Activated naive CD4-positive, alpha-beta T cell treated with anti-CD3 and anti-CD28 coated beads, Interleukin-2, amount 50 U/mL, for 16 hours (primary cell): ENCODE measurements at places on chromosomes 3 and 15.

GRCh38 chr3:171388527-171388926, 71.7 kb downstream of the TNIK start:
- DNase-seq = no peak

DNA sequence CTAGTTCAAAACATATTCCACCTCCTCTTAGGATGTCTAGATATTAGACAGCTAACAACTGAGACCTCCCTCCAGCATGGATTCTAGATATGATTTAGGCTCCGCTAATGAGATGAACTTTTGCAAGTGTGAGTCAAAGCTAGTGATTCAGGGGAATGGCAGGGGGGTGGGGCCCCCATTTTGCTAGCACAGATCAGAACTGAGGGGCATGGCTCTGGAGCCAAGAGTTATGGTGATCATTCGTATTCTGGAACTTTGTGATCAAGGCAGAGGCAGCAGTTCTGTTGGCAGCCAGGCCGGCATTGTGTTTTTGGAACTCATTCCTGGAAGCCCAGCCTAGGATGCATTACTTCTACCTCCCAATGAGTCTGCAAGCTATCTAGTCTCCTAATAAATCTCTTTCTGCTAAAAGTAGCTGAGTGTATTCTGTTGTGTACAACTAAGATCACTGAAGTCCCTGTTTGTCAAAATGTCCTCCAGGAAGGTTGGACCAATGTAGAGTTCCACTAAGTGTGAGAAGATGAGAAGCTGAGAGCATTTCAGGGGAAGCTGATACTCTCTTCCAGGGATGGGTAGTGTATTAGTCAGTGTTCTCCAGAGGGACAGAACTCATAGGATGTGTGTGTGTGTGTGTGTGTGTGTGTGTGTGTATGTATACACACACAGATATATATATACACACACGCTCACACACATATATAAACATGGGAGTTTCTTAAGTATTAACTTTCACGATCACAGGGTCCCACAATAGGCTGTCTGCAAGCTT, 312.7 kb downstream of the TLE3 start:
- DNase-seq = no peak

GRCh38 chr3:47803480-47804025, 615 bp downstream of the DHX30 start:
- DNase-seq = no peak

- DNase-seq = no peak
Observed at GRCh38 chr3:43043071-43043766, 62.7 kb downstream of the POMGNT2 start.

- DNase-seq = no peak
Observed at GRCh38 chr3:184932777-184933176, 120.8 kb downstream of the VPS8 start.

DNA sequence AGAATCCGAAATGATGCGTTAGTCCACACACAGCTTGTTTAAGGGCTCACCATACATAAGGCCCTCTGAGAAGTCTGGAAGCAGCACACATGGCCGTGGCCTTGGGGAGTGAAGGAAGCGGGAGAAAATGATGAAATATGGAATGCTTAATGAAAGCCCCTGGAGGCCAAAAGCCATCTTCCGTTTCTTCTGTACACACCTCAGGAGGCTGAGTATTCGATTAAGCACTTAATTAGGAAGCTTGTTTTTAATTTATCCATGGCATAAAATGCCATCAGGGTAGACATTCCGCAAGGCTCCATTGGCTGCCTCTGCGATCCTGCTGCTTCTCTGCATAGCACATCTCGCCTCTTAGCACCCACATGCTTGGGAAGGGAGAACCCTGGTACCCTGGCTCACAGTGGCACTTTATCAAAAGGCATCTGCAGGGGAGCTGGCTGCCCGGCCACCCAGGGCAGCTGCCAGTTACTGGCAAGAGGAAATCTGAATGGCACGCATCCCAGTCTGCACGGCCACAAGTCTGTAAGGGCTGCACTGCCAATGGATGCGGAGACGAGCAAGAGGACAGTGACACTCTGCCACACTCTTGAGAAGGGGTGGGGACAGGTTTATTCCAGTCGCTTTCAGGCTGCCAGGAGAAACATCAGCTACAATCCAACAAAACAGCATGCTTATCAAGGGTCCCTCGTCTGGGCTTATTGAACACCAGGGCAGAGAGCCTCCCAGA, 356.2 kb downstream of the OCA2 start:
- DNase-seq = no peak

GRCh38 chr3:13066834-13067233, 6.4 kb downstream of the IQSEC1 start:
- DNase-seq = no peak

GRCh38 chr3:62241279-62241678, 132.1 kb downstream of the FEZF2 start:
- no peak for DNase-seq

DNA sequence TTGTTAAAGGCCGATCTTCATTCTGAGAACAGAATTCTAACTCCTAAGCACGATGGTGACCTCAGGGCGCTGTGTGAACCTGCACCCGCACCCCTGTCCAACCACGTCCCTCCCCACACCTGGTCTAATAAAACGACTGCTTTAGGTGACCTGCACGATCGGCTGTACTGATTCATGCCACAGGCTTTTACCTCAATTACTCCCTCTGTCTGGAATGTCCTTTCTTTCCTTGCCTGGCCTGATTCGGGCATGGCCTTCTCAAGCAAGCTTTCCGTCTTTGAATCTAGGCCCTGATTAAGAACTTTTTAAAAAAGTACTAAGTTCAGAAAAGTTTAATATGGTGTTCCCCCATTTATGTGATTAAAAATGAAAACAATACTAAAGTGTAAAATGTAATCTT, 842 bp upstream of the U2SURP start:
- no peak for DNase-seq

DNA sequence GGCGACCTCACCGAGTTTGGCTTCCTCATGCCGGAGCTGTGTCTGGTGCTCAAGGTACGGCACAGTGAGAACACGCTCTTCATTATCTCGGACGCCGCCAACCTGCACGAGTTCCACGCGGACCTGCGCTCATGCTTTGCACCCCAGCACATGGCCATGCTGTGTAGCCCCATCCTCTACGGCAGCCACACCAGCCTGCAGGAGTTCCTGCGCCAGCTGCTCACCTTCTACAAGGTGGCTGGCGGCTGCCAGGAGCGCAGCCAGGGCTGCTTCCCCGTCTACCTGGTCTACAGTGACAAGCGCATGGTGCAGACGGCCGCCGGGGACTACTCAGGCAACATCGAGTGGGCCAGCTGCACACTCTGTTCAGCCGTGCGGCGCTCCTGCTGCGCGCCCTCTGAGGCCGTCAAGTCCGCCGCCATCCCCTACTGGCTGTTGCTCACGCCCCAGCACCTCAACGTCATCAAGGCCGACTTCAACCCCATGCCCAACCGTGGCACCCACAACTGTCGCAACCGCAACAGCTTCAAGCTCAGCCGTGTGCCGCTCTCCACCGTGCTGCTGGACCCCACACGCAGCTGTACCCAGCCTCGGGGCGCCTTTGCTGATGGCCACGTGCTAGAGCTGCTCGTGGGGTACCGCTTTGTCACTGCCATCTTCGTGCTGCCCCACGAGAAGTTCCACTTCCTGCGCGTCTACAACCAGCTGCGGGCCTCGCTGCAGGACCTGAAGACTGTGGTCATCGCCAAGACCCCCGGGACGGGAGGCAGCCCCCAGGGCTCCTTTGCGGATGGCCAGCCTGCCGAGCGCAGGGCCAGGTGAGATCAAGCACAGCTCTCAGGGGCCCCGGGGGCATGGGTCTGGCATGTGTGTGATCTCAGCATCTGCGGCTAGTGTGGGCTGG, 7.1 kb upstream of the STAB1 start:
- DNase-seq = no peak

- peak; percentile 54 for DNase-seq
Observed at GRCh38 chr3:89107461-89108290, at the start of gene EPHA3. Gene EPHA3, plus strand, starts transcription at chr3:89107621. Its CDS starts 128 bp downstream, at chr3:89107749.

- no peak for DNase-seq
Observed at GRCh38 chr15:62165104-62165792, at the start of gene C2CD4B. Gene C2CD4B, minus strand, starts transcription at chr15:62165285. Its CDS starts 301 bp downstream, at chr15:62164984.

DNA sequence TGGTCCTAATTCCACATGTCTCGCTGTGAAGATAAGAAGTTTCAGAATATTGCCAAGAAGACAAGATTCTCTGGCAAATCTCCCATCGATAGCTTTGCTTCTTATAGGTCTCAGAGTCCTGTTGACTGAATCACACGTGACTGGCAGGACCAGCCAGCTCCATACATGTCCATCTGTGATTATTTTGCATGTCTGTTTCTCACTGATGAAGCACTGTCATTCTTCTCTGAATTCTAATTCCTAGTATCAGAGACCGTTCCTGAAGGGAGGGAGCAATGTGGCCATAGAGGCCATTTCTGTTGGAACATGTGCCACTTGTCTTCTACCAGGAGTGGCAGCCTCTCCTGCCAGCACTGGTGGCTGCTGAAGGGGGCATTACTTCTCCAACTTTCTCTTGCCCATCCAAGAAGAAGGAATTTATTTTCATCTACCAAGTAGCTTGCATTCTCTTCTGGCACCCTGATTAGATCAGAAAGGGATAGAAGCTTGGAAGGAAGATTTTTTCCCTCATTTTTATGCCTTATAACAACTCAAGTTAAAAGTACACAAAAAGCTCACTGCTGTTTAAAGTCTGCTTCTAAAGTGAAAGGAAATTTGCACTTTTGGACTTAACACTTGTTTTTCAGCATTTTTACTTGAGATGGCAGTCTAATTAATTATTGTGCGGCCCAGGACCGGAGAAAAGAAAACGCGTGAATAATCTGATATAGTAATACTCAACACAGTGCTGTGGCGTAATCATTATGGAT, 115.8 kb downstream of the IQCH start:
- DNase-seq = no peak

DNA sequence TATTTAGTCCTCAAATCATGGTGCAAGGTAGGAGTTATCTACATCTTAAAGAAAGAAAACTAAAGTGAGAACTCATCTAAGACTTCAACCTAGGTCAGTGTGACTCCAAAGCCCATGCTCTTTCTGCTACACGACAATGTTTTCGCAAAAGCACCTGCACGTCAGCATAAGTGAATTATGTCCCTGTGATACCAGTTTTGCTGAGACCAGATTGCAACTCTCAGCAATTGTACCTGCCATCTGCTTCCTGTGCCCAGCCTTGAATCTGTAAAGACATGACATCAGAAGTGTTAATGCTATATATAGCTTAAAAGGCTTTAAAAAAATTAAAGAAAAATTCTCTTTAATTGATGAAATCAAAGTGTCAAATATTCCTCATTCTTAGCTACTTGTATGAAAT, 43.4 kb downstream of the RETNLB start:
- no peak for DNase-seq

DNA sequence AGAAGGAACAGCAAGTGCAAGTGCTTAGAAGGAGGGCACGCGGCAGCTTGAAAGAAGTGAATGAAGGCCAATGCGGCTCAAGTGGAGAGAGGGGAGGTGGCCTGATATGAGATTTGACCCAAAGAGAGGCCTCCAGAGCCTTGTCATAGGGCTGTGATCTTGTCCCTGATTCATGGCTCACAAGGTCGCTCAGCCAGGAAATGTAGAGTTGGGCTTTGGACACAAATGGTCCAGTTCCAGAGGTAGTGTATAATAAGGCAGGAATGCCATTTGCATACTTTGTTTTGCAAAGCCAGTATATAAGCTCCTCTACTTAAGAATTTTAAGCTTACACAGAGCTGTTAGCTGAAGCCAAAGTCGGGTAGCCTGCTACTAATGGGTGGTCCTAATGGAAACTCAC, 33.7 kb downstream of the HGD start:
- no peak for DNase-seq

- DNase-seq = peak; percentile 24
Observed at GRCh38 chr15:41511899-41512369, 1.7 kb downstream of the LTK start.

DNA sequence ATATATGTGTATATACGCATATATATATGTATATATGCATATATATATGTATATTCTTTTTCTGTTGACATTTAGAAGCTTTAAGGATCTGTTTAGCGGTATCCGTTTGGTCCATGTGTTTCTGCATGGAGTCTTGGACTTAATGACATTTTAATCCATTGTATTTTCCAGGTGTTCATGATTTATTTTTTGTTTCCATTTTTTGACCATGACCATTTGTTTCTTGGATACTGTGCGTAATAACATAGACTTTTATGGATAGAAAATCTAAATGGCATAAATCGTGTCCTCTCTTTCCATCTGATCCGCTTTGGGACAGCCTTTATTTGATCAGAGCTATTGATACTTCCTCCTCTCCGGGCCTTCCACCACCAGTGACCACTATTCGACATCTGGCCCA, 19.5 kb downstream of the CRYBG3 start:
- no peak for DNase-seq

- DNase-seq = no peak
Observed at GRCh38 chr15:84761607-84762131, 13.3 kb downstream of the ZNF592 start.

- DNase-seq = no peak
Observed at GRCh38 chr3:87625876-87626275, 349.5 kb upstream of the POU1F1 start.

DNA sequence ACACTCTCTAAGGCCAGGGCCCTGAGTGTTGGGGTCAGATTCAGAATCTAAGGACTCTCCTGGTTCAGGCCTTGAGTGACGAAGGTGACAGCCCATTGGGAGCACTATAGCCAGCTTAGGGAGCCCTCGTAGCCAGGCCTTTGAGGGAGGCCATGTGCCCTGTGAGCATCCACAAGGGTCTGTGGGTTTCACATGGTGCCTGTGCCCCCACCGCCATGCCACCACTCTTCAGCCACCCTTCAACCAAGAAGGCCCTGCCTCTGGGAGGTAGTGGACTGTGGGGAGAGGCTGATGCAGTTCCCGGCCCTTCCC, 37.5 kb downstream of the TSPAN3 start:
- DNase-seq = no peak

GRCh38 chr15:93562395-93563123, 473.5 kb upstream of the RGMA start:
- no peak for DNase-seq

DNA sequence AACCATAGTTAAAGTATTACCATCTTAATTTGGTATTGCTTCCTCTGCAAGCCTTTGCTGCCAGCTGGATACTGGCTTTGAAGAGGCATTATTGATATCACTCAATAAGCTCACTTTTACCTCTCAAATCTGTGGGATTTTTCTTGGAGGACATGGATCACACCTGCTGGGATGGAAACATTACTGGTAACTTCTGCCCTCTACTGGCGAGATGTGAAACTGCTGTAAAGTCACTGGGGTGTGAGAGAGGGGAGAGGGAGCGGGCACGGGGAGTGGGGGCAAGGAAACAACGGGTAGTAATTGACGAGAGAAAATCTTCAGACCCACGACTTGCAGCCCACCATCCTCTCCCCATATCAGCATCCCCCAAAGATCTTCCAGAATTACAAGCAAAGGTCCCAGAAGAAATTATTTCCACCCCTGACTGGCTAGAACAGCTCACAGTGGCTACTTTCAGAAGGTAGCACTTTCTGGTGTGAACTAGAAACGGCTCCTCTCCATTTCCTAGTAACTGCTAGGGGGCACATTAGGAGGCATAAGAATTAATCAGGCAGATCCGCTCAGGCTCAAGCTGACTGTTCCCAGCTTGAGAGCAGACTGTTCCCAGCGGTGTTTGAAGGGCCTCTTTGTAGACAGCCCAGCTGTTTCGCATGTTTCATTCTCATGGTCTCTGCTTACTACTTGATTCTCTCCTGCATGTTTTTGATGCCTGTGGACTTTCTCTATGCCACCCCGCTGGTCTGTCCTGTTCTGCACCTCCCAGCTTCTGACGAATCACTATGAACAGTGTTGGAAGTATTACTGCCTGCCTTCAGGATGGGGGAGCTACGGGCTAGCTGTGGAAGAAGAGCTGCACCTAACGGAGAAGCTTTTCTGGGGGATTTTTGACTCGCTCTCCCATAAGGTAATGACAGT, 230.4 kb upstream of the CHRM5 start:
- DNase-seq = no peak

- DNase-seq = no peak
Observed at GRCh38 chr3:110101361-110101760, 764.0 kb upstream of the DPPA4 start.
